Hypothalamus (tissue), 51 donors: ENCODE measurements at places on chromosomes 7 and 10.

GRCh38 chr10:105718207-105718995 is 1077.3 kb downstream of the SORCS3 start:
- DNase-seq = no peak

DNA sequence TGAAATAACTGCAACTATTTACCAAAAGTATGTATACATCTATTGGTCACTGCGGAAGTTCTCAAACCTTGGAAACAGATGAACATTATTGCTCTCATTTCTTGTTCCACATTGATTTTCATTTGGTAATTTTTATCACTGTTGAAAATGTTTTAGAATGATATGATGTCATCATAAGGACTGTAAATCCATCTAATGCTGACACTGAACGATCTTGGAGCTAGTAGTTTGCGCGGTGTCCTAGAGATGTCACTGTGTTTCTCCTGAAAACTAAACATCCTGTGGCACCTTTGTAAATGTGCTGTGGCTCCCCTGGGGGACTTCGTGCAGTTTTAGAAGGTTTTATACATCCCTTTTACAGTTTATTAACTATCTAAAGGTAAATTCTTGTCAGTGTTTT is 73.5 kb downstream of the DNAJB9 start:
- DNase-seq = no peak

DNA sequence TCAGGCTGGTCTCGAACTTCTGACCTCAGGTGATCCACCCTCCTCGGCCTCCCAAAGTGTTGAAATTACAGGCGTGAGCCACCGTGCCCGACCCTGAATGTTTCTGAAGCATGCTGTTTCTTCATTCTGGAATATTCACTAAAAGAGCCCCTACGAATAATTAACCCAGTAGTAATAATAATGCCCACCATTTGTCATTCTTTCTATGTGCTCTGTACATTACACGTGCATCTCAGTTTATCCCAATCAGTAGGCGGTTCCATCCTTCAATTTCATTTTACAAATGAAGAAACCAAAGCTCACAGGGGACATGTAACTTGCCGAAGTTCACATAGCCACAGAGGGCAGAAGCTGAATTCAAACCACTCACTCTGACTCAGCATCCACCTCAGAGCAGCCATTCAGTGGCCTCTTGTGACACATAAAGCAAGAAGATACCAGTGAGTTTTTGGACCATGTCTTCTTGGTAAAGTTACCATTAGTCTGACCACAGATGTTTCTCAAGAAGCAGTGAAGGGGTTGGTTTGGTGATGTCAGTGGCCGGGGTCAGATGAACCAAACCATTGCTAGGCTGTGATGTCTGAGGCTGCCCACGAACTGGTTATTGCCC is 71.9 kb upstream of the DUSP5 start:
- DNase-seq = no peak

- DNase-seq = no peak
Observed at GRCh38 chr10:50395851-50396250, 144.5 kb upstream of the ASAH2 start.

- no peak for DNase-seq
Observed at GRCh38 chr7:9842301-9842700, 1131.4 kb upstream of the PHF14 start.

DNA sequence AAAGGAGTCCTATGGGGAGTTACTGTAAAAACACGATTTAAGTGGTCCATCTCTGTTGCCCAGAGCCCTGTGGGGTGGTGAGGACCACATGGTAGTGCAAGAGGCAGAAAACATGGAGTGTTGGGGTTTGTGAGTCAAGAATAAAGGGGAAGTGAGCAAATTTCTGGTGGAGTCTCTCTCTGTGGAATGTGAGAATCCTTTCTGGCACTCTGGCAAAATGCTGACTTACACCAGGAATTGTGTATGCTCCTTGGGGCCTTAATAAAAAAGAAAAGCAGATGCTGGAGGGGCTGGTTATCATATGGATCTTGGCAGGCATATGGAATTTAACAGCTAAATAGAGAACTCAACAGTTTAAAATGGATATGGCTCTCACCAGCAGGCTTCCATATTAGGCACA is 486.0 kb downstream of the TNS3 start:
- no peak for DNase-seq

DNA sequence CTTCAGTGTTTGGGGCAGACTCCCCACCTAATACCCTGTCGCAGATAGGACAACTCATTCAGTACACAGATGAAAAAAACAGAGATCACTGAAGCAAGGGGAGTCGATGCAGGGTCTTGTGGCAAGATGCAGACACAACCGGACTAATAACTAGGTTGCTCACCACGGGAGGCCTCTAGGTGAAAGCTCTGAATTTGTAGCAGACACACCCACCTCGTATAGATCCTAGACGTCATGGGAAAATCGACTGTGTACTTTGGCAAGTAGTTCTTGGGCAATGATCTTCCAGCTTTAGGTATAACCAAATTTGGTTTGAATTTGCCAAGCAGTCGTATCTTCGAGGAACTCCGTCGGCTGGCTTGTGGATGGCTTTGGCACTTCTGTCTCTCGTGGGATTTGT is 88.1 kb downstream of the TCF7L2 start:
- DNase-seq = no peak
